ENCODE measurements at places on chromosomes 7 and 10.
A peak's percentile ranks its signal among the peaks of the same experiment; 100 is the strongest.

GRCh38 chr7:157011333-157012112 is 1.1 kb upstream of the MNX1 start:
- no peak for DNase-seq

GRCh38 chr10:71128311-71128980 is 83.9 kb upstream of the UNC5B start:
- DNase-seq, result no peak

- no peak for DNase-seq
These were observed 17.0 kb downstream of the CDK14 start for GRCh38 chr7:90613088-90613498.

DNA sequence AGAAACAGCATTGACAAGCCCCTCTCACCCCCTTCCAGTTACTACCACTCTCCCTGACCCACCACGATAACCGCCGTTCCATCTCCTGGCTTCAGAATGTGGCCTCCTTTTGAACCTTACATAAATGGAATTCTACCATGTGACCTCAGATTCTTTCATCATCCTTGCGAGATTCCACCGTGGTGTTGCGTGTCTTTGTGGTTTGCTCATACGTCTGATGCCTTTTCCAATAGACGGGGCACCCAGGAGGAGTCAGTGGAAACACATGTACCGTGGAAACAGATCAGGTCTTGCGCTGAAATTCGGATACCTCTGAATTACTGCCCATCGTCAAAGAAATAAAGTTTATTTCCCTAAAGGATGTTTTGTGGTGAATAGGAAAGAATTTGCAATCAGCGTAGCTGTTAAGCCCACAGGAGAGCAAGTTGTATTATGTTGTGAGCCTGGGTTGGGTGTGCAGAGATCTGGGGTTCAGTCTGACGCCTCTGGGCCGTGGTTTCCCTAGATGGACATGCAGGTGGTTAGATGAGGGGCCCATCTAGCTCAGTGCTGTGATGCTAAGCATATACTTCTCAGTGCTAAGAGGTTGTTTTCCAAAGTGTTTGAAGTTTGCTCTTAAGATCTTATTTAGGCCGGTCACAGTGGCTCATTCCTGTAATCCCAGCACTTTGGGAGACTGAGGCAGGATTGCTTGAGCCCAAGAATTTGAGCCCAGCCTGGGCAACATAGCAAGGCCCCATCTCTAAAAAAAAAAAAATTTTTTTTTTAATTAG is 29.1 kb downstream of the GTF2IRD1 start:
- peak; percentile 75 for DNase-seq

DNA sequence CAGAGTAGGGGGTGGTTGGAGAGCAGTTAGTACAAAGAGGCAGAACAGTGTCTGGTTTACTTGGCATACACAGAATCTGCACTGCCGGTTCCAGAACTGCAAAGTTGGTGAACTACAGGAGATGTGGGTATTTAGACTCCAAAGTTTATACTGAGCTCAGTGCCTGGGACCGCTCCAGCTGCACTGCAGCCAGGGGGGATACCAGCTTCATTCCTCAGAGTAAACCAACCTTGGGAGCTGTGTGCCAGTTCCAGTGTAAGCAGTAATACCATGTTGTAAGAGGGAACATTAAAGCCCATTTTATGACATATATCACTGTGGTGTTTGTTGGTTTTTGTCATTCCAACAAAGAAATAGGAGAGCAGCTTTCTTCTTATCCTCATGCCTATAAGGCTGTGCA is 23.4 kb downstream of the LOXL4 start:
- DNase-seq, result no peak

GRCh38 chr10:133359972-133360610 is 2.3 kb upstream of the FUOM start:
- no peak for DNase-seq

GRCh38 chr10:24008164-24009091 is 200.5 kb upstream of the KIAA1217 start:
- DNase-seq, result no peak

DNA sequence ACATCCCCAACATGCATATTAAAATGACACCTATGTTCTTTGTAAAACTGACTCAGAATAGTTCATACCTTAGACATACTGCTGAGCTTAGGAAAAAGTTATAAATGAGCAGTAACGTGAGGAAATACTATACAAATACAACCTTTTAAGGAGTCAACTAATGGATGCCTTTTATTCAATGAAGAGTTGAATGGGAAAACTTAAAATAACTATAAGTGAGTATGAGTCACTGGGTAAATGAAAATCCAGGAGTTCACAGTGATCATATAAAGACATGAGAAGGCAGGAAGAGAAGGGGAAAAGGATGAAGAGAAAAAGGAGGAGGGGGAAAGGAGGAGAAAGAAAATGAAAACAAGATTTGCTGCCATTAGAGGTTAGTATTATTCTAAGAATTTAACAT is 157.8 kb upstream of the PCDH15 start:
- no peak for DNase-seq

DNA sequence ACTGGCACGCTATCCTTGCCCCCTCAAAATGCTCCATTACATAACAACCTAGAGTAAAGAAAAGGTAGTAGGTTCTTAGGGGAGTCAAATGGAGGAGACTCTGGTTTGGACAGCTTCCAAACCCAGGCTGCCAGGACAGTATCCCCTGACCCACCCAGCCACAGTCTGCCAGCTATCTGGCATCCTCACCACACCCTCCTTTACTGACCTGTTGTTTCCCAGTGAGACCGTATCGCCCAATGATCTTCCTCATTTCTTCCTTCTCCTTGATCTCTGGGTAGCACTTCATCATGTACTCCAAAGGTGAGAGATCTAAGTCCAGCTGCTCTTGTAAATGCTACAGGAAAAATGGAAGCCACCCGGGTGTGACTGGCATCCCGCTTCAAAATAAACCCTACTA is 5.1 kb upstream of the H2BK1 start:
- no peak for DNase-seq

GRCh38 chr10:47207281-47207615 is 92.7 kb upstream of the GDF10 start:
- no peak for DNase-seq

DNA sequence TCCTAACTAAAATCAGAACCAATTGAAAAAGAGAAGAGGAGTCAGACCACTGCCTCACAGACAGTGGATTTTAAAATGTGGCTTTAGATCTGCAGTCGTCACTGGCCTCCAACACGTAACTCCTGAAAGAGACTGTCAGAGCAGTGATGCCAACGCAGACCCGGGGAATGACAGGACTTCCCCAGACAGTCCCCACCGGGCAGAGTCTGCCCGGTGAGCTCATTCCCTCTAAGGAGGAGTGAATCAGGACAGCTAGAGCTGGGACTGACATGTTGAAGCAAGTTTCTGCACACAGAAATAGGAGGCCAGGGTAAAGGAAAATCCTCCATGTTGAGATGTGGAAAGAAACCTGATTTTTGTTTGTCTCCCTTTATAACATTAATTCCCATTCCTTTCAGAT is 105.0 kb downstream of the TES start:
- DNase-seq, result peak; percentile 30

- DNase-seq, result no peak
These were observed 42.7 kb downstream of the LAMB1 start for GRCh38 chr7:107960272-107960671.

- peak; percentile 32 for DNase-seq
These were observed 87.1 kb downstream of the SLC16A9 start for GRCh38 chr10:59622320-59623132.

DNA sequence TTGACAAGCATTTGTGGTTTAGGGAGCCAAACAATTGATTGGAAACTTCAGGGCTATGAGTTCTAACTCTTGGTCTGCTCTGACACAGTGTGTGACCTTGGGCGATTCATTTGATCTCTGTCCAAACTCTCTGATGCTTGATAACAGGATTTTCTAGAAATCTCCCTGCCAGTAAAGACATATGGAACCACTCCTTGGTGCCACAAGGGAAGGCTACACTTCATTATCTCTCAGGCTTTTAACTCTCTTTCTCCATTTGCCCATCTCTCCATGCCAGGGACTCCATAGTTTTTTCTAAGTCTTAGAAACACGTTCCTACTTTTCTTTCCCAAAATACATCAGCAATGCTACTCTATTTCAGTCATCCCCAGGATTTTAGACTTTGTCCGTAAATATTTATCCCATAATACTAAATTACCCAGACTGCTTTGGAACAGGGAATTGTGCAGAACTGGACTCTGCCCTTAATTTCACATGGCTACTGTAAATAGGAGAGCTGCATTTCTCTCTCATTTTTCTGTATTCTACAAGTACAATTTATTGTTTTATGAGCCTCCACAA is 488.2 kb downstream of the SUGCT start:
- no peak for DNase-seq

- no peak for DNase-seq
These were observed 466.3 kb downstream of the SEMA3D start for GRCh38 chr7:84720456-84721097.

DNA sequence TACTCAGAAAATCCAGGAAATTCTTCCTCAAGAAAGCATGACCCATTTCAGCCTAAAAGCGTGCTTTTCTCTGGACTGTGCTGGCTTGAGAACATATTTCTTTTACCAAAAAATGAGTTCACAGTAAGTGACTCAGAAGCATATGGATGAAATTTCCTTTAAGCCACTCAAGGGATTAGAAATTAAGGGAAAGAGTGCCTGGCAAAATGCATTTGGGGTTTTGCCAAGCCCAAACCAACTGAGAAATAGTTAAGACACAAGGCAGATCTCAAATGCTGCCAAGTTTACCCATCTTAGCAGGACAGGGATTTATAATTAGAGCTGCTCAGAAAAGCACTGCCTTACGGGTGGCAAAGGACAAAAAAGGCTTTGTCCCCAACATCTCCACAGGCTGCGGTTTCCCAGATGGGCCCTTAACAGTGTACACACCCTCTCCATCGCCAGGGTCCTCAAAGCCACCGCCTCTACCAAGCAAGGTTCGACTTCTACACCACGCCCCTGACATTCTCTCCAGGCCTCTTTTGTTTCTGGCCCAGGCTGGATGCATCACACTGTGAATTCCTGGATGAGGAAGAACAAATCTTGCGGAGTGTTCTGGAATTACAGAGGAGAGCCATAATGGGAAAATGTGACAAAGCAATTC is 30.1 kb upstream of the CDHR3 start:
- DNase-seq, result no peak

DNA sequence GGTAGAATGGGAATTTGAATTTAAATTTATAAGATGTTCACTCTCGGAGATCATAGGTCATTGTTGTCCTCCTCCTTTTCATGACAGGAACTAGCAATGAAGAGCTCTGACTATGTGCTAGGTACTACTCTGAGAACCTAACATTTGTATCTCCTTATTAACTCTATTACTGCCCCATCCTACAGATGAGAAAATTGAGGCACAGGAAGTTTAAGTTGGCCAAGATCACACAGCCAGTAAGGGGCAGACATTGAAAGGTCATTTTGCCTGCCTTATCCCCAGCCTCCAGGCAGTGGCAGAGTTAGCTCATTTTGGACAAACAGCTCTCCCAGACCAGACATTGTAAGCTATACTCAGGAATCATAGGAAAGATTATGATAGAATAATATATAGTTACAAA is 6.0 kb downstream of the SRGN start:
- DNase-seq, result no peak

- no peak for DNase-seq
These were observed 147.4 kb upstream of the INSYN2A start for GRCh38 chr10:127343821-127344220.

- no peak for DNase-seq
These were observed 110.4 kb downstream of the CUX1 start for GRCh38 chr7:101927802-101928201.

DNA sequence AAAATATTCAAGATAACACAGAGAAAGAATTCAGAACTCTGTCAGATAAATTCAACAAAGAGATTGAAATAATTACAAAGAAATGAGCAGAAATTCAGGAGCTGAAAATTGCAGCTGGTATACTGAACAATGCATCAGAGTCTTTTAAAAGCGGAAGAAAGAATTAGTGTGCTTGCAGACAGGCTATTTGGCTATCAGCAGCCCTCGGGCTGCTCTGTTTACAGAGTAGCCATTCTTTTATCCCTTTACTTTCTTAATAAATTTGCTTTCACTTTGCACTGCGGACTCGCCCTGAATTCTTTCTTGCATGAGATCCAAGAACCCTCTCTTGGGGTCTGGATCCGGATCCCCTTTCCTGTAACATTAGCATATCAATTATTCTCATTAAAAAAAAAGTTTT is 1040.0 kb downstream of the SORCS3 start:
- DNase-seq, result no peak

GRCh38 chr10:97508342-97508741 is 9.6 kb downstream of the UBTD1 start:
- no peak for DNase-seq

DNA sequence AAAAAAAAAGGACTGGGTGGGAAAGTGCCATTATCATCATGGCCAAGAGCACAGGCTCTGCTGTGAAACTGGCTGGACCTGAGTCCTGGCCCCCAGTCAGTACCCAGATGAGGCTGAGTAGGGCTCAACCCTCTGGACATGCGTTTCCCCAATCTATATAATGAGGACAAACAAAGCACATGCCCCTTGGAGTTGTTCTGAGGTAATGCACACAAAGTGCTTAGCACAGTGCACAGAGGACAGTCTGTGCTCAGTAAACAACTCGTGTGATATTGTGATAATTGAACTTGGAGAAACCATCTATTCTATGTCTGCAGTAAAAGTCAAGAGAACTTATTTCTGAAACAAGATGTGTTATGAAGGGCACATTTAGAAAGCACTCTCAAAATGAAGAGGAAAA is 138.8 kb downstream of the KCNMA1 start:
- DNase-seq, result no peak

- no peak for DNase-seq
These were observed 30.8 kb downstream of the C10orf143 start for GRCh38 chr10:130079614-130080460.

- DNase-seq, result peak; percentile 29
These were observed 59.6 kb upstream of the CAPZA2 start for GRCh38 chr7:116802746-116803152.

DNA sequence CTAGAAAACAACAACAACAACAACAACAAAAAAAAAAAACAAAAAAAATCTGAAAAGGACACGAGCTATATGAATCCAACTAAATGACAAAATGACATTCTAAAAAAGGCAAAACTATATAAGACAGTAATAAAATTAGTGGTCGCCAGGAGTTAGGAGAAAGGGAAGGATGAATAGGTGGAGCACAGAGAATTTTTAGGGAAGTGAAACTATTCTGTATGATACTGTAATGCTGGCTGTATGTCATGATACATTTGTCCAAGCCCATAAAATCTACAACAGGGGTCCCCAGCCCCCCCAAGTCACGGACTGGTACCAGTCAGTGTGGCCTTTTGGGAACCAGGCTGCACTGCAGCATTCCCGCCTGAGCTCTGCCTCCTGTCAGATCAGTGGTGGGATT is 2.8 kb upstream of the PUS7 start:
- no peak for DNase-seq
